GM04503 (cell line): ENCODE measurements at places on chromosomes 12 and 14.

DNA sequence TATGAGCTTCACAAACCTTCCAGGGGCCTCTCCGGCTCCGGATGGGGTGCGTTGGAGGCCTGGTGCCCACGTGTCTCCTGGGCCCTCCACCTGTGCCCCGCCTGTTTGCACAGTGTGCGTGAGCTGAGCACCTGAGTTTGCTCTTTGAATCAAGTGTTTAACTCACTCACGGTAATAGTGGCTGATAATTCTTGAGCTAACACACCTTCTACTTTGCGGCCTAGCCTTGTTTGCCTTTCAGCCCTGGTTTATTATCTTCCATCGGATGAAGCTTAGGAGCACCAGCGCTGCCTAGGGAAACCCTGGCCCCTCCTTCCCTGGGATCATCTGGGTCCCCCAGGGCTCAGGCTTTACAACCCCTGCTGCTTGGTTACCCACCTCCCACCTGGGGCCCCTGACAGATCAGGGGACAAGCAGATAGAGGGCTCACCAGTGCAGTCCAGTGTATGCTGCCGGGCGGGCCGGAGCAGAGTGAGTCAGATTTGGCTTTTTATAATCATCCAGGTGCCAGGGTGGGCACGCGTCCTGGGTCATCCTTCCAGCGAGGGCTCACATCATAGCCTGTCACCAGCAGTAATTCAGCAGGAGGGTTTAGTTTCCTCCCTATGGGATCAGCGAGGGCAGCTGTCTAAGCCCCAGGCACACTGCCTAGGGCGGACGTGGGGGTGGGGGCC lies 62.8 kb upstream of the RFLNA start:
- no peak for DNase-seq

DNA sequence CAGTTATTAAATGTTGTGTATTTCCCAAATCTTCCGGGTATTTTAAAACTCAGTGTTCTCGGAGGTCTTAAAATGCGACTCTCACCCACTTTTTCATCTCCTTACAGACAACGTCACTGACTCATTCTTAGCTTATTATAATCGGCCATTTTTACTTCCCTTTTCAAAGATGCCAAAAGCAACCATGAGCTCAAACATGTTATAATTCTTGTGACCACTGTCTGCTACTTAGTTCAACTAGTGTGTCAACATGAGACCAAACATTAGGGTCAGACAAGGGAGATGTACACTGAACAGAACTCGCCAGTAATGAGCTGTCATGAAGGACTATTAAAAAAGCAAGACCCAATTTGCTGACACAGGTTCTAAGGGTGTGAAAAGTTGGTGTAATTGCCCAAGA lies 4.2 kb upstream of the GRIP1 start:
- DNase-seq, result no peak

GRCh38 chr12:81896771-81897170 lies 137.6 kb upstream of the PPFIA2 start:
- DNase-seq, result no peak

GRCh38 chr14:104596451-104596918 lies 8.1 kb downstream of the TMEM179 start:
- DNase-seq, result no peak

GRCh38 chr12:48651681-48652080 lies 30.4 kb downstream of the KANSL2 start:
- no peak for DNase-seq
